NCI-H526 treated with DMSO at 0.1 percent for 48 hours (cell line): ENCODE measurements at places on chromosomes 7 and 10.
A peak's percentile ranks its signal among the peaks of the same experiment; 100 is the strongest.

DNA sequence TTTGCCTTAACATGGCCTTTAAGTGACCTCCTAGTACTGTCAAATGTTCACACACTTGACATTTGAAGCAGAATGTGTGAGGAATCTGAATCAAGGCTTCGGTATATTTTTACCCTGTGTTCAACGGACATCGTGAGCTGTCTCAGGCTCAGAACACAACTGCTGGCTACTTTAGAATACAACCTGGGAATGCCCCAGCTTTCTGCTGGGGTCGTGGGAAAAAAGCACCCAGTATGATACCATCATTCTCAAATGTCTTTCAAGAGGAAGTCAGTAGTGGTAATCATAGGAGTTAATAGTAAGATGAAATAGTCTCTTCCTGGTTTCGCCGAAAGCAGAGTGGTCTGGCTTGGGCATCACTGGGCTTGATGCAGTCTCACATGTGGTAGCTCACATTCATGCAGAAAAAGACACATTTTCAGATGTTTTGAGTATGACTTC is 67.2 kb downstream of the CREB5 start:
- no peak for DNase-seq

- no peak for DNase-seq
Measured at GRCh38 chr7:6279937-6280336, 7.5 kb upstream of the CYTH3 start.

GRCh38 chr10:130934293-130935127 is 377.0 kb downstream of the TCERG1L start:
- no peak for DNase-seq

- peak; percentile 87 for DNase-seq
Measured at GRCh38 chr7:129952653-129953560, at the start of gene UBE2H. TSS of gene UBE2H (minus strand) at chr7:129952960. CDS start at chr7:129952555, 405 bp downstream.

- DNase-seq = peak; percentile 17
Measured at GRCh38 chr7:121337398-121337797, 8.6 kb downstream of the WNT16 start.

DNA sequence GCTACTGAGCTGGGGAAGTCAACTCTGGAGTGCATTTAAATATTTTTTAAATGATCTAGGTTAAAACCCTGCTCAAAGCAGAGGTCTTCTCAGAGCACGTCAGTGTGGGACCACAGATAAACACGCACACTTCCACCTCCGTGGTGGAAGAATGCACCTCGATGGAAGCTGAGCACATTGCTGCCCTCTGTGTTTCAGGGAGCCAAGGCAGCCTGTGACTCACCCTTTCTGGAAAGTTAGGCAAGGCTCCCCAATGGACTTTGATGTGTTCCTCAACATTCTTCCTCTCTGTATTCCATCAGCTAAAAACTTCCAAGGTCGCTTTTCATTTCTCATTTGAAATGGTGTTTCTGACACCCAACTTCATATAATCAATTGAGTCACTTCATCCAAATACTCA is 170.8 kb upstream of the KMT2E start:
- no peak for DNase-seq

- DNase-seq = no peak
Measured at GRCh38 chr7:34131371-34131770, 226.0 kb downstream of the BMPER start.

DNA sequence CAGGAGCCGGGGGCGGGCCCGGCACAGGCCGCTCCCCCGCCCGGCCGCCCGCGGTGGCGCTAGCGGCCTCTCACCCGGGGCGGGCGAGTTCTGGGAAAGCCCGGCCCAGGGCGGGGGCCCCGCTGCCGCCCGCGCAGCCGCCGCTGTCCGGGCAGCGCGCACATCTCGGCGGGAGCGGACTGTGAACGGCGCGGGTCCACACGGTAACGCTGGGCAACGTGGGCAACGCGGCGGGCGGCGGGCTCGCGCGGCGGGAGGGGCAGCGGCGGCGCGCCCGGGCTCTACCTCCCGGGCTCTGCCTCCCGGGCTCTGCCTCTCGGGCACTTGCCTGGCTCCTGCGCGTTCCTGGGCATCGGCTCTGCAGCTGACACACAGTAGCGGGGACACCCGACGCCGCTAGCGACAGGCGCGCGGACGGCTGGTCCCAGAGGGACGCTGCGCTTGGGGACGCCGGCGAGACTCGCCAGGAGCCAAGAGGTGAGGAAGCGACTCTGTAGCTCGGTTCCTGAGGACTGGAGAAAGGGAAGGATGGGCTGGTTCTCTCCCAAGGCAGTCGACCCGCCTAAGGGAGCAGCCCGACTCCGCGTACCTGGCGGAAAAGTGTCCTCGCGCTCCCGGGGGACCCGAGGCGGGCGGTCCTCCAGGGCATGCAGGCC is at the start of gene PLCE1:
Gene PLCE1, plus strand, starts transcription at position 150 of the 656 bp plus-strand sequence. CDS start 37,116 bp downstream, outside the sequence.
- DNase-seq = peak; percentile 28

- no peak for DNase-seq
Measured at GRCh38 chr7:151346470-151346769, 4.8 kb downstream of the NUB1 start.
